Stimulated activated CD4-positive, alpha-beta T cell treated with anti-CD3 and anti-CD28 coated beads, Interleukin-4, amount 100 ng/mL, for 24 hours (primary cell): ENCODE measurements at places on chromosomes 5 and 9.

GRCh38 chr5:60687927-60688720 is 11.8 kb downstream of the DEPDC1B start:
- DNase-seq: no peak

- DNase-seq: peak; percentile 3
Measured at GRCh38 chr9:72856972-72857623, 95.8 kb downstream of the ALDH1A1 start.

DNA sequence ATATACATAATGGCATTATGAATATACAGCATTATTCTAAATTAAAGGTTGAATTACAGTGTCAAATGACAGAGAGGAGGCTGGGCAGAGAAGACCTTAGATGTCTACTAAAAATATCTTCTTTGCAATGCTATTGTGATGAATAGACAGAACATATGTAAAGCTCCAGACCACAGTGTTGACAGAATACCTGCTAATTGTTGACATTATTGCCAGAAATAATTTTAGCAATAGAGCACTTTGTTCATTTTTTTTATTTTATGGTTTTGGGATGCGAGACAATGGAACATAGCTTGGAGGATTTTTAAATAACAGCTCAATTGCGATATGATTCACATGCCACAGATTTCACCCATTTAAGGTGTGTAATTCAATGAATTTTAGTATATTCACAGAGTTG is 508.8 kb downstream of the PSAT1 start:
- no peak for DNase-seq

GRCh38 chr5:74206579-74207550 is 433.7 kb downstream of the ENC1 start:
- DNase-seq: no peak

- DNase-seq: no peak
Measured at GRCh38 chr5:149794487-149794971, 64.4 kb downstream of the PPARGC1B start.

DNA sequence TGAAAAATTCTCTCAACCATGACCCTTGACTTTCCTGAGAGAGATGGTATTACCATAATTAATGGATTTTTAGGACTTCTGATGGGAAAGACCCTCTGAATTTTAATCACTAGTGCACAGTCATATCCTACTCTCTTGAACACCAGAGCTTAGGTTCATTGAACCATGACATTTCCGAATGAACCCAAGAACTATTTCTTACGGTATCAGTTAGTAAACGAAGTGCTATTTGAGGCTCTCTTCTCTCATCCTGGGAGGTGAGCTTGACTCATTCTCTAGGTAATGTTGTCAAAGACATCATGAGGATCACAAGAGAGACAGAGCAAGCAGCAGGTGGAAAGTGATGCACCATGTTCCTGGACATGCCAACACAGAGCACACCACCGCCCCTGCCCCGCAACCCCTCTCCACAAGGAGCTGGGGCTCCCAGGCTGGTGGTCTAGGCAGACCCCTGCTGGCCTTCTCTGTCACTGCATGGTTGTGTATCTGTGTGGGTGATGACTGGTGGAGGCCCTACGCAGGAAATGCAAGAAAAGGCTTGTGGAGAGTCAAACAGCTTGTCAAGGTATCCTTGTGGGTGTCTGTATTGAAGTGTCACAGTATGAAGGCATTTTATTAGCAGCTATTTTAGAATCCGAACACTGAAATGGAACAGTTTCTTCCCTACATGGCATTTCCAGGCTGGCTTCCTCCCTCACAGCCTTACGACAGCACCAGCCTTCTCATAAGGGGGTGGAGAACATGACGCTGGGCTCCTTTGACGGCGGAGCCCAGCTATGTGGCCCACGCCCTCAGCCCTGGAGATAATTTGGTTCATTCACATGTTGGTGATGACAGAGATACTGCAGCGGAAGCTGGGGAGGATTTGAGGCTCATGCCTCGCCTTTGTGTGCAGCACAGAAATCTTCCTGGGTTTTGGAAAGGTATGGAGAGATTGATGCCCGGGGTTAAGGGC is 297.6 kb downstream of the NTRK2 start:
- DNase-seq: no peak

GRCh38 chr5:104178829-104179456 is 616.4 kb upstream of the NUDT12 start:
- DNase-seq: no peak
